ENCODE measurements at places on chromosomes 1 and 21.

GRCh38 chr1:27253596-27253995 lies 19.2 kb downstream of the WDTC1 start:
- no peak for DNase-seq

DNA sequence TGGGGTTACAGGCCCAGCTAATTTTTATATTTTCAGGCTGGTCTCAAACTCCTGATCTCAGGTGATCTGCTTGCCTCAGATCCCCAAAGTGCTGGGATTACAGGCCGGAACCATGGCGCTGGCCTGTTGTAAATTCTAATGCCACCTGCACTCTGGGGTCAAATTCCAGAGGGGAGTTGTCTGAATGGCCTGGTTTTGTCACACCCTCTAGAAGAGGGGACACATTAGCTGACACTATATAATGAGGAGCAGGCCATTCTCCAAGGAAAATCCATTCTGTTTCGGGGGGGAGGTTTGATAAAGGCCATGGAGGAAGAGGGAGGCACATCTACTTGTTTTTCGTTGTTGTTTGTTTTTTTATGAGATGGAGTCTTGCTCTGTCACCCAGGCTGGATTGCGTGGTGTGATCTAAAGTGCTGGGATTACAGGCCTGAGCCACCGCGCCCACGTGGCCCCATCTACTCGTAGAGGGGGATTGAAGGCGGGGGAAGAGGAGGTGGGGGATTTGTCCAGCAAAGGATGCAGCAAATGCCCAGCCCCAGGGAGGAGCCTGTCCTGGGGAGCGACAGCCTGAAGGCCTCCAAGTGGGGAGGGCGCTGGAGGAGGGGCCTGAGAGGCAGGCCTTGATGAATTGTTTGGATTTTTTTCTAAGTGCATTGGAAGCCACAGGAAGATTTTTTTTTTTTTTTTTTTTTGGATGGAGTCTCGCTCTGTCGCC lies 78.4 kb upstream of the SLC45A1 start:
- DNase-seq: no peak

DNA sequence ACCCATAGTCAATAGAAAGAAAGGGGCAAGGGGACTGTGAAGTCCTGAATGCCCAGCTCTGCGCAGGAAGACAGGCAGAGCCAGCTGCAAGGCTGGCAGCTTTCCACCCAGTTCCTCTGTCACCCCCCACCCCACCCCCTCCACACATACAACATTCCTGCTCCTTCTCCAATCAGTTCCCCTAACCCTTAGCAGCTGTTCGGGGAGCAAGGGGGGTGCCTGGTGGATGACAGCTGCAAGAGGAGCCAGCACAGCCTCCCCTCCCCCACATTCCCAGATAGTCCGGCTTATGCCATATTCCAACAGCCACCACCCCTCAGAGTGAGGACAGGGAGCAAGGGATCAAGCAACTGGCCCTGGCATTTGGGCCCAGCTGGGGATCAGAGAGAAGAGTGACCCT lies 9.7 kb downstream of the ARHGEF2 start:
- DNase-seq: peak; percentile 85

GRCh38 chr1:18282851-18283600 lies 175.4 kb downstream of the IGSF21 start:
- peak; percentile 90 for DNase-seq

GRCh38 chr1:228307218-228308023 lies 99.2 kb downstream of the TRIM11 start:
- DNase-seq: no peak

GRCh38 chr1:185156288-185156853 lies 382 bp downstream of the TRMT1L start:
- no peak for DNase-seq

GRCh38 chr21:36640174-36640720 lies 58.7 kb upstream of the SIM2 start:
- no peak for DNase-seq

GRCh38 chr1:212827831-212828278 lies 19.6 kb downstream of the SPATA45 start:
- DNase-seq: no peak

DNA sequence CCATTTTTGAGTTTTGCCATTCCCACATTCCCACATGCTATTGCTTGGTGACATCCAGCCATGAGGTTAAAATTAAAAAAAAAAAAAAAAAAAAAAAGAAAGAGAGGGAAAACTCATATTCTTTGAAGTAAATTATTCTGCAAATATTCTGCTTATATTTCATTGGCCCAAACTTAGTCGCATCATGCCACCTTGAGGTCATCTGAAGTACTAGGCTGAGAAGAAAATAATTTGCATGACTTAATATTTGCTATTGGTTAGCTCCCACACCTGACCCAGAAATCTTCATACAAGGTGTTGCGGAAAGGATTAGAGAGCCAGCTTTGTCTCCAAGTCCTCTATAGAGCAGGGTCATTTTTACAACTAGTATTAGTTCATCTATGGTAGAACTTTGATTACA lies 2206.0 kb downstream of the MRPL39 start:
- peak; percentile 2 for DNase-seq

DNA sequence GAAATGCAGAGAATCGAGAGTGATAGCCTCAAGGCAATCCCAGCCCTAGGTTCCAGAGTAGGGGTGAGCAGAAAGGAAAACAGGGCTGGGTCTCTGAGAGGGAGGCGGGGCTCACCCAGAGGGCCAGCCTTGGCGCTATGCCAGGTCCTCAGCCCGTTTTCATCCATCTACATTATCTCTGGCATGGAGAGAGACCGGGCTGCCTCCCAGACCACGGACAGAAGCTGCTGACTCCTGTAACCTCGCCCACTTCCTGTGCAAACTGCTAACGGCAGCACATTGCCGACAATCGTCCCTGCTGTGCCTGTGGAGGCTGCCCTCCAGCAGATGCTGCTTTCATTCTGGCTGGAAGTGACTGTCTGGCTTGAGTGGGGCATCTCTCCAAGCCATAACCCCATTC lies 569.1 kb downstream of the NPHP4 start:
- no peak for DNase-seq

DNA sequence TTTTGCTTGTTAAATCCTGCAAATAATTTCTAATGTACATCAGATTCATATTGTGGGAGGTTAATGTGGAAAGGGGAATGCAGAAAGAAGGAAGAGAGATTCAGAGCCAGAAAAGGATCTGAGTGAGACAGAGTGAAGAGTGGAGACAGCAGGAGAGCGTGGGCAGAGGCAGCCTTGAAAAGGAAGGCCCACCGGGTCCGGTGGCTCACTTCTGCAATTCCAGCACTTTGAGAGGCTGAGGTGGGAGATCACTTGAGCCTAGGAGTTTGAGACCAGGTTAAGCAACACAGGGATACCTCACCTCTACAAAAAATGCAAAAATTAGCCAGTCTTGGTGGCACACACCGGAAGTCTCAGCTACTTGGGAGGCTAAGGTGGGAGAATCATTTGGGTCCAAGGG lies 222.0 kb upstream of the RAB4A start:
- DNase-seq: no peak

DNA sequence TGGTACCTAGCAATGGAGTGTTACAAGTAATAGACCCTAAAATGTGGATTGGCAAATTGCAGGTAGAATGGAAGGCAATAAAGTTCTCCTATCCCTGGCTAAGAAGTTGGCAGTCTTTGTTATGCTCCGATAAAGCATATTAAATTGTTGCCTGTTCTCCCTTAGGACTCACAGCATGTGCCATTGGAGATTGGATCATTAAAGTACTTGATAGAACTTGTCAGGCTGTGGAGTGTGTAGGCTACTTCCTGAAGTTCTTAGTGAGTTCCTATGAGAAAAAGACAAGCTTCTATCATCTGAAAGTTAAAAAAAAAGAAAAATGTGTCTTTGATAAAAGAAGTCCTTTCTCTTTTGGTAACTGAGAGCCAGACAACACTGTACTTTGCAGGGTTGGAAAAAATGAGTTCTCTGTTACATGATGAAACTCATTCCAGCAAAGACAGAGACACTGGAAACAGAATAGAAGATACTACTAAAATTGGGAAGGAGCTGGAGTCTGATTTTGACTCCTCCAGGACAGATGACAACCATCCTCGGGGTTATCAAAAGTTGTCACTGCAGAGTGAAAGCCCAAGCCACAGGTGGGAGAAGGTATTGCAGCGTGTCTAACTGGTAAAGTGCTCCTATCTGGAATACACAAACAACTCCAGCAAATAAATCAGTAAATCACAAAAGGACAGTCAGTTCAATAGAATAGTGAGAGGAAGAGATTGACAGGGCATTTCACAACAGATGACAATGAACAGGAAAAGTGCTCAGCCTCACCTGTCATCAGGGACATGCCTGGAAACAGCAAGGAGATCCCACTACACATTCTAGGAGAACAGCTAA lies 87.5 kb upstream of the WDR26 start:
- no peak for DNase-seq

GRCh38 chr1:161999301-162000052 lies 24.2 kb downstream of the OLFML2B start:
- no peak for DNase-seq

DNA sequence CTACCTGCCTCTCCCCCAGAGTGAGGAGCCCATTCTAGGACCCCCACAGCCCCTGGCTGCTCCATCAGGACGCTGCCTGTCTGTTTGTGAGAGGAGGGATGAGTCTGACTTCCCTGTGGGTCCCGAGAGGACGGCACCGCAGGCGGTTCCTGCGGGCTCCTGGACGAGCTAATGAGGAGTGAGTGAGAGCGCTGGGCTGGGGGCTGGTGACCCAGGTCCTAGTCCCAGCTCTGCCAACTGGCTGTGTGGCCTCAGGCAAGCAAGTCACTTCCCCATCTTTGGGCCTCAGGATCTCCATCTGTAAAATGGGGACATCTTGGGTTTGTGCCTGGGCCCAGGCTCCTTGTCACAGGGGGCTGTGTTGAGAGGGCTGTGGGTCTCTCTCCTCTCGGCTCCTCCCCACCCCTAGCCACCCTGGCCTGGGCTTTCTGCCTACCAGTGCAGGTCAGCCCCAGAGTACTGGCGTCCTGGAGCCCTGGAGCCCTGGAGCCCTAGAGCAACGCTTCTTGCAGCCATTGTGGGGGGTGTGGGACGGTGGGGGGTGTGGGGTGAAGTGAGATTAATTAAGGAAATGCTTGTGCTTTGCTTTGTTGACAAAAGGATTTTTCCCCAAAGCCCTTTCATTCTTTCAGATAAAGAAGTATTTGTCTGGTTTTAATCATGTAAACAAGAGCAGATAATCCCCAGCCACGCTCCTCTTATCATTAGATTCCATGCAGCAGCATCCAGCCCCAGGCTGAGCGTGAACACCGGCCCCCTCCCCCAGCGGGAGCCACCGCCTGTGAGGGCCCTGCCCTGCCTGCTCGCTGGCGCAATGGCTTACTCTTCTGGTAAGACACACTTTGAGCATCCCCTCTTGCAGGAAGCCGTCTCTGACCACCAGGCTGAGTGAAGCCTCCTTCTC lies 26.8 kb downstream of the SLC1A7 start:
- no peak for DNase-seq

DNA sequence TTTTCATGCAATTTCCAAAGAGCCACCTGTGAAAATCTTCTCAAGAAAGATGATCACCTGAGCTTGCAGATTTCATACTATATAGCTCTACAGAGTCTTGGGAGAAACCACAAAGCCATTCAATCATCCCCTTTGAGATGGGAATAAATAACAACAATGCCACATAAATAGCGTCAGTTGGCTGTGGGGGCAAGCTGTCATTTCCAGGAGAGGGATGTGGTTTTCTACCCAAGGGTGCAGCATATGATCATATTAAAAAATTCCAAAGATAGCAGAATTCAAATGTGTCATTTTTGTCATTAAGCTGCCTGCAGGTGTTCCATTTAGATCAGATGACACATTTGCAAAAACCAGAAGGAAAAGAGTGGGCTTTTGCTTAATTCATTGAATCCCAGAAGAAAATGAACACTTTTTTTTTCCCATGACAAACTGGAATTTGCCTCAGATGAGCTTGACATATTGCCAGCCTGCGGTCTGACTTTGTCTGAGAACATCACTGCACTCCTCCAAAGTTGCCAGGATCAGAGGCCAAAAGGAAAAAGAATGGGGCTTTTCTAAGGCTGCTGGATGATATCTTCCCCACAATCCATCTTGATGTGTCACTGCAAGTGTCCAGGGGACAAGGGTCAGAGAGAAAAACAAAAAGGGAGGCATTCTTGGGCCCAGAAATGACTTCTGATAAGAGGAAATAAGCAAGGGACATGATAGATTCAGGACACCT lies 314.1 kb upstream of the USP25 start:
- no peak for DNase-seq

GRCh38 chr1:85447006-85447943 lies 17.7 kb downstream of the DDAH1 start:
- no peak for DNase-seq

GRCh38 chr1:87641996-87642395 lies 313.3 kb downstream of the LMO4 start:
- DNase-seq: no peak

DNA sequence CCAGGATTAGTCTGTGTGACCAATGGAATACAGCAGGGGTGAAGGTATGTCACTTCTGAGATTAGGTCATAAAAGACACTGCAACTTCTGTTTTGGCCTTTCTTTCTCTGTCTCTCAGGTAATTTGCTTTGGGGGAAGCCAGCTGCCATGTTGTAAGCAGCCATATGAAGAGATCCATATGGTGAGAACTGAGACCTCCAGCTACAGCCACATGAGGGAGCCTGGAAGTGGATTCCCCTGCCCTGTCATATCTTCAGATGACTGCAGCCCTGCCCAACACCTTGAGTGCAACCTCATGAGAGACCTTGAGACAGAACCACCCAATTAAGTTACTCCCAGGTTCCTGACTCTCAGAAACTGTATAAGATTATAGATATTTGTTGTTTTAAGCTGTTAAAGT lies 70.1 kb upstream of the ESRRG start:
- DNase-seq: no peak

GRCh38 chr1:167488786-167489185 lies 29.5 kb downstream of the CD247 start:
- DNase-seq: no peak

GRCh38 chr1:21703318-21703963 lies 34.3 kb upstream of the RAP1GAP start:
- DNase-seq: peak; percentile 11

DNA sequence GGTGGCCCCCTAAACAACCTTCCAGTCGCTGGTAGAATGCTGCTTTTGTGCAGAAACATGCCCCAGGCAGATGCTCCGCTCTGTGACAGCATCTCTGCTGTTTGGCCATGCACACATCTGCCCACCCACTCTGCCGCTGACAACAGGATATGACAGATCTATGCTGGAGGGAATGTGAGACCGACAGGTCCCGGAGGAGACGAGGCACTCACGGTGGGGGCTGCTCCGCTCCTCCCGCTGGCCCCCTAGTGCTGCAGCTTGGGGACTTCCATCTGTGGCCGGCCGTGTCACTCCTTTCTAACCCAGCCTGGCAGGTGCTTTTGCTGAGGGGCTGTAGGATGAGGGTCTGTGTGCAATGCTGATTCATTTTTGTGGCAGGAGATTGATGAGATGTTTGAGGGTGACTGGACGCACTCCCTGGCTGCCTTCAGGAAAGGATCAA lies 49.1 kb upstream of the DMRTB1 start:
- DNase-seq: peak; percentile 91
